Right ventricle myocardium inferior (tissue), 1 donor: ENCODE measurements at places on chromosomes 6 and 20.

GRCh38 chr6:44268095-44268628 is 2.1 kb upstream of the TMEM151B start:
- DNase-seq, result no peak

DNA sequence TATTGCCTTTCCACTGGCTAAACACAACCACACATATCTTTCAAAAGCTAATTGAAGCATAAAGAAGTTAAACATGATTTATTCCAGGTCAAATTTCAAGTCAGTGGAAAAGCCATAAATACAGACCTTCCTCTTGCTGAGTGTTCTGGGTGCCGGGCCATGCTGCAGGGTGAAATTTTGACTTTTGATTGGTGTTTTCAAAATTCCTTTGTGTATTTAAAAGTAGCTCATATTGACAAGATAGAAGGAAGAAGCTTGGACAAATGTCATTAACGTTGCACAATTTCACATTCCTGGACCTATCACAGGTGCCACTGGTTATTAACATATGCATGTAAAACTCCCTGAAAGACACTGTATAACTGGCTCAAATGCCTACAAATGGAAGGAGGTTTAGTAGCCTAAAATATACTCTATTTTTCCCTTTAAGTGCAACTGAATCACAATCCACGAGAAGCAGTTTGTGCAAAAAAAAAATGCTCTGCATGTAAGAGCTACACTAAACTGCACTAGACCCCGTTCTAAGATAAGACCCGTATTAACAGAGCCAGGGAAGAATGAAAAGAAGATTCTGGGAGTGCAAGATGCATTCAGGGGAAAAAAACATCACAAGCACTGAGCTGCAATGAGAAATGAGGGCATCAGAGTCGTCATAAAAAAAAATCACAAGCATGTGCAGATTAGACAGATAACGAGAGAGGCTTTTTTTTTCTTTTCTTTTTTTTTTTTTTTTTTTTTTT is 30.4 kb downstream of the ATXN1 start:
- no peak for DNase-seq

DNA sequence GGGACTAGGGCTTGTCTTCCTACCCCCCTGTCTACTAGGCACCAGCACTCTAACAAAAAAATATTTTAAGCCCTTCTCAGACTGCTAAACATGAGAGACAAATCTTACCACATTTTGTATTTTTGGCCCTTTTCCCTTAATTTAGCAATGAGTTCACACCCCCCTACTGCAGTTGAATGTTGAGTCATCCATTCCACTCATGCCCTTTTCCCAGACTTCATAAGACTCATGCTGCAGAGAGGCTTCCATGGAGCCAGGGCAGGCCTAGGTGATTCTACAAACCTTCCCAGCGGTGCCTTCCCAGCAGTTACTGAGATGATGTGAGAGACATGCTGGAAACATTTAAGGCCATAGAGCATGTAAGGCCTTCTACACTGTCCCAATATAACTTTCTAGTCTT is 53.9 kb downstream of the PXDC1 start:
- no peak for DNase-seq

GRCh38 chr6:36858407-36858981 is 16.1 kb downstream of the PPIL1 start:
- no peak for DNase-seq

- DNase-seq, result no peak
Observed at GRCh38 chr6:148427333-148427732, 84.7 kb downstream of the SASH1 start.

DNA sequence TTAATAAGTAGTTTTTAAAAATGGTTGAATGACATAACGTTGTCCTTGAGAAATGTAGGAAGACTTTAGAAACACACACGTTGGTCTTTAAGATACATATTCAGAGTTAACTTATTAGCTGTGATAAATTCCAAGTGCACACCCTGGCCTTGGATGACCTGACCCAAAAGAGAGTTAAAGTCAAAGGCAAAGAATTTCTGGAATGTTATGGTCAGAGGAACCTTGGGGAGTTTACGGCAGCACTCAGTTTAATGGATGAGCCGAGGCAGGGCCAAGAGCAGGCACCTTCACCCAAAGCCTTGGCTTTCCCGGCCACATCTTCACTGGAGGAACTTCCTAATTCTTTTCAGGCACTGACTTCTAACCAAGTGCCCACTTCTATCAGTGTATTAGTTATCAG is 200.5 kb downstream of the SMOC2 start:
- no peak for DNase-seq

GRCh38 chr20:18414140-18414539 is 52.7 kb downstream of the DZANK1 start:
- no peak for DNase-seq

DNA sequence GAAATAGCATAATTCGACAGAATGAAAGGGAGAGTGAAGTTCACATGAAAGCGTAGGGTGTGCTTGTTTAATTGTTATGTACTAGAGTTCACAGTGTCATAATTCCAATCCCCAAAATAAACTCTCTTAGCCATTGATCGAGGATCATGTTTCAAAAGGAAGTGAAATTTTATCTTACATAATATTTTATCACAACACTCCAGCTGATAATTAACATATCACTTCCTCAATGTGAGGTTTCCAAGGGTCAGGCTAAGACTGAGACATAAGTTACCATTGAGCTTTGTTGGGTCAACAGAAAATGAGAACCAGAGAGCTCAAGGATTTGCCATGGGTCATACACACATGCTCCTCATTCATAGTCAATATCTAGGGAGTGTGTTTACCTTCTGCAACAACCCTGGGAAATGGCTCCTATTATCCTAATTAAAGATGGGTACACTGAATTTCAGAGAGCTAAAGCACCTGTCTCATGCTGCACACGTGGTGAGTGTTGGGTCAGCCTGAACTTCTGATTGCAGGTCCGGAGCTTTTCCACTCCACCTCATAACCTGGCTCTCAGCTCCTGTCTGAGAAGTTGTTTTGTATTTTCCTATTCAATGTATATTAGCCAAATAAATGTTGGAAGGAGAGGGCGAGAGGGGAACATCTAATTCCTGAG is 3.0 kb downstream of the GSTA2 start:
- no peak for DNase-seq

GRCh38 chr6:85463621-85464259 is 13.9 kb downstream of the NT5E start:
- DNase-seq, result no peak

GRCh38 chr20:60057866-60058807 is 99.9 kb downstream of the CDH26 start:
- DNase-seq, result peak; percentile 80

- no peak for DNase-seq
Observed at GRCh38 chr20:60804240-60804917, 447.7 kb upstream of the CDH4 start.

- no peak for DNase-seq
Observed at GRCh38 chr6:54778731-54779130, 67.8 kb upstream of the FAM83B start.

- DNase-seq, result peak; percentile 69
Observed at GRCh38 chr20:10171864-10172751, 46.5 kb upstream of the SNAP25 start.

- DNase-seq, result no peak
Observed at GRCh38 chr6:109212683-109213082, 117.4 kb downstream of the CEP57L1 start.

DNA sequence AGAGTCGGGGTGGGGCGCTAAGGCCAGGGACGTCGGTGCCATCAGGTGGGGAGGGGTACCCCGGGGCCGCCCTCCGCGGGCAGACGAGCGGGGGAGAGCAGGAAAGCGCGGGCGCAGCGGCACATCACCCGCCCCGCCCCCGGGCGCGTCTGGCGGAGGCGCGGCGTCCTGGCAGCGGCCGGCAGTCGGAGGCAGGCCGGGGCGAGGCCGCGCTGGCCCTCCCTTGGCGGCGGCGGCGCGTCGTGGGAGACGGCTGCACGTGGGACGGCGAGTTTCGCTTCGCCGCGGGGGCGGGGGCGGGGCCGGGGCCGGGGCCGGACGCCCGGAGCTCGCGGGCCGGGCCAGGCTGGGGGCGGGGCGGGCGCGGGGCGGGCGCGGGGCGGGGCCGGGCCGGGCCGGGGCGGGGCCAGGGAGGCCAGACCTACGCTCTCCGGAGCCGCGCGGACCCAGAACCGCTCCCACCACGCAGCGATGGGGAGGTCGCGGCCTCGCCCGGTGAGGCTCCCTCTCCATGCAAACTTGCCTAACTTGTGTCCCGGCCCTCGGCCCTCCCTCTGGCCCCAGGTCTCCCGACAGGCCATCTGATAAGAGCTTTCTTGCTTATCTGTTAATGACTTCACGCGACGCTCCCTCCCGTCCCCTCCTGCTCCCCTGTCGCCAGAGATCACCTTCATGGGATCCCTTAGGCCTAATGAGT is 12.5 kb downstream of the ITPR3 start:
- DNase-seq, result peak; percentile 86

GRCh38 chr20:2544211-2544610 is 7.8 kb downstream of the TMC2 start:
- no peak for DNase-seq

DNA sequence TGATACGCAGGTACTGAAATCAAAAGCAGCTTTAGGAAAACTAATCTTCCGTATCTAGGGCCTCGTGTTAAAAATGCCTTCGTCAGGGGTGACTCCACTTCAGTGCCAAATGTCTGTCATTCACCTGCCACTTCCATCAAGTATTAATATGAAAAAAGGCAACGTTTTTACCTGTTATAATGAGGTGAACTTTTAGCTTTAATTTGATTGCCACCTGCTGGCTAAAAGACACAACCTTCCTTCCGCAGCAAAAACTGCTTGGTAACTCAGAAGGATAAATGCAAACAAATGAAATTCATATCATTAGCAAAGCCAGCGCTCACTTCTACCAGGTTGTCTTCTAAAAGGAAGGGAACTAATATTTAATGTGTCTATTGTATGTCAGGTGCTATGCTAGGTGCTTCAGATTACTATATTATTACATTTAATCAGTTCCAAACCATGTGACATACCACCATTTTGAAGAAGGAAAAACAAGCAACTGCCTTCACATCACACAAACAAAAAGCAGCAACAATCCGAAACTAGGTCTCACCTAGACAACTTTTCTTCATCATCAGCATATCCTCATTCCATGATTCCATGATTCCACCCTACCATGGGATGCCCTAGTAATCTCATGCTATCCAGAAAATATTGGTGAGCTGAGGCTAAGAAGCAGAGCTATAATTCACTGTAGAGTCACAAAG is 20.6 kb upstream of the ARHGAP18 start:
- DNase-seq, result no peak

DNA sequence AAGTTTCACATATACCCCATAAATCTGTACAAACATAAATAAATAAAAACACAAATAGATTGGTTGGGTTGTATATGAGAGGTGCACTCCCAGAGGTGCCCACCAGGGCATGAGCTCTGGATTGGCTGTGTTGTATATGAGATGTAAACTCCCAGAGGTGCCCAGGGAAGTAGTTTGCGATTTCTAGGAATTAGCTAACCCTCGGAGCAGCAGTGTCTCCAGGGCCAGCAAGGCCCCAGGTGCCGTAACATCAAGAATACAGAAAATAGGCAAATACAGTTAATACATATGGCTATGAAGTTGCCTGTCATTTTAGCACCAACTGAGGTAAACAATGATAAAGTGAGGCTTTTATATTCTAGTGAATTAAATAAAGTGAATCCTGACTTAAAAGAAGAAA is 5.4 kb upstream of the GINM1 start:
- no peak for DNase-seq

DNA sequence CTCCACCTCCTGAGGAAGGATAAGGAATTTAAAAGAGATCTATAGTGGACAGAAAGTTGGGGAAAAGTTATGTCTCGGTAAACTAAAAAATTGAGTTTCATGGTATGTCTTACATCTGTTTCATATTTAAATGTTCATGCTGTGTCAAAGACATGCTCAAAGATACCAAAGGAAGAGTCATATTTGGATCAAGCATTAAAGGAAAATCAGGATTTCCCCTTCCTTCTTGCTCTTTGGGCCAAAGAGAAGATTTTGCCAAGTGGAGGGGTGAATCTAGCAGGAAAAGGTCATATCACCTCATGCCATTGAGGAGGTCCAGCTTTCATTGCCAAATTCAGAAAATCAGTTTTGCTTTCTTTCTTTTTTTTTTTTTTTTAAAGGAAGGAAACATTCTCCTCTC is 192.4 kb downstream of the OGFRL1 start:
- no peak for DNase-seq

DNA sequence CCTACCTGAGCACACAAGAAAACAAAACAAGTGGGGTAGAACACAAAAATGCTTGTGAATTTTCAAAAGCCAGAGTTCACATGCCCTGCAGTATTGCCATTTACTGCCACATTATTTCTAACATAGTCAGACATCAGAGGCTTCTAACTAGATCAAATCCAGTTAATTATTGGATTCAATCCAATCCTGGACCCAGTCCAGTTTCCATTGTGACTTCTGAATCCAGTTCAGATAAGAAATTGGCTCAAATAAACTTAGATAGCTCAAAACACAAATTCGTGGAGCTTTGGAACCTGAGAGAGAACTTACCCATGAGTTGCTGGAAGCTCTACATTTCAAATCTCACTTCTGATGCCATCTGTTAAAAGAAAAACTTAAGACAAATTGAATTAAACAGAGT is 85.2 kb upstream of the ANKEF1 start:
- no peak for DNase-seq

DNA sequence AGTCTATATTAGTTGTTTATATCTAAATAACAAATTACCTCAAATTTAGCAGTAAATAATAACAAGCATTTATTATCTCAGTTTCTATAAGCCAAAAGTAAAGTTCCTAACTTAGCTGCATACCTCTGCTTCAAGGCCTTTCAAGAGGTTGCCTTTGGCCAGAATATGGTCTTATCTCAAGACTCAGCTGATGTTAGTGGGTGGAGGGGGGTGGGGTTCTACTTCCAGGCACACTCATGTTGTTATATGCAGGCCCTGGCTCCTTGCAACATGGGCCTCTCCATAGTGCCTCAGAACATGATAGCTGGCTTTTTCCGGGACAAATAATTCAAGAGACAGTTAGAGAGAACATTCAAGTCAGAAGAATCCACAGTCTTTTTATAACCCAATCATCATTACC is 266.0 kb downstream of the ADGRB3 start:
- no peak for DNase-seq

GRCh38 chr20:41587523-41587922 is 30.7 kb downstream of the CHD6 start:
- no peak for DNase-seq

- DNase-seq, result no peak
Observed at GRCh38 chr6:159119791-159120190, 49.4 kb upstream of the FNDC1 start.

GRCh38 chr6:5337573-5337972 is 76.3 kb downstream of the FARS2 start:
- no peak for DNase-seq

DNA sequence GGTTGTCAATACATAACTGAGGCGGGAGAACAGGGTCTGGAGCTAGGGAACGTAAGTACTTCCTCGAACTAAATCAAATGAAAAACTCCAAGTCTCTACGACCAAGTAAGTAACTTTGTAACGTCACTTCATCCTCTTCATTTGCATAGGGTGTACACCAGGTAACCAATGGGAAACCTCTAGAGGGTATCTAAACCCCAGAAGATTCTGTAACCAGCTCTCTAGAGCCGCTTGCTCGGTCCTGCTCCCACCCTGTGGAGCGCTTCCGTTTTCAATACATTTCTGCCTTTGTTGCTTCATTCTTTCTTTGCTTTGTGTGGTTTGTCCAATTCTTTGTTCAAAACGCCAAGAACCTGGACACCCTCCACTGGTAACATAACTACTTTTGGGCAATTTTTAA is 133.5 kb upstream of the TMEM170B start:
- DNase-seq, result no peak
